NCI-H1436 (cell line): ENCODE measurements at places on chromosomes 12 and 14.

GRCh38 chr12:65529771-65530435 is 251.4 kb downstream of the MSRB3 start:
- no peak for DNase-seq

- DNase-seq, result no peak
These were observed 11.2 kb upstream of the GNPNAT1 start for GRCh38 chr14:52802597-52802996.

DNA sequence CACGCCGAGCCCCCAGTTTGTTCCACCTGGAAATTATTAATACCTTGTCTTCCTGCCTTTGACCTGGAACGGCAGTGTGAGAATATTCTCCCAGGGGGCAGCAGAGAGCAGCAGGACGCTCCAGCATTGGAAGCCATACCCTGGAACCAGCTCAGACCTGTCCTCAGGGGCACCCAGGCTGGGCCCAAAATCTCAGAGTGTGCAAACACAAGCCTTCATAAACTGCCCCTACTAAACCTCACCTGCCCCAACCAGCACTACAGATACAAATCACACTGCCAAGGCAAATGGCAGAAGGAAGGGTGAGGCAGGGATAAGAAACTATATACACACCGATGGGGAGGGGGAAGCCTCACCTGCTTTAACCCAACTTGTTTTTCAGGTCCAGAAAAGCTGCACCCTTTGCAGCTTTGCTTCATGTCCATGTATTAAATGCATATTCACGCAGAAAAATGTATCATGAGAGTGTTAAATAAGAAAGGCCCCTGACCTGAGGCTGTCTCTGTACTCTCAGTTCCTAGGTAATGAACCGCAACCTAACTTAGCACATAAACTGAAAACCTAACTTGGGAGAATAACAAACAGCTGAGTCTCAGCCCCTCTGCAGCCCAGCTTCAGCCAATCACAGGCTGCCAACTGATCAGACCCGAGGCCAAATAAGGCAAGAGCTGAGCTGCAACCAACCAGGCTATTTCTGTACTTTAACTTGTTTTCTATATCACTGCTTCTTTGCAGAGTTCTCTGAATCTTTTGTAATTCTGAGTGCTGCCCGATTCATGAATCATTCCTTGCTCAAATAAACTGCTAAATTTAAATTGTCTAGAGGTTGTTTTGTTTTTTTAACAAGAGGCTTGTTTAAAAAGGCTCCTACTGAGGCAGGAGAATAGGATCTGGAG is 130.1 kb downstream of the SPTSSA start:
- DNase-seq, result peak; percentile 36

DNA sequence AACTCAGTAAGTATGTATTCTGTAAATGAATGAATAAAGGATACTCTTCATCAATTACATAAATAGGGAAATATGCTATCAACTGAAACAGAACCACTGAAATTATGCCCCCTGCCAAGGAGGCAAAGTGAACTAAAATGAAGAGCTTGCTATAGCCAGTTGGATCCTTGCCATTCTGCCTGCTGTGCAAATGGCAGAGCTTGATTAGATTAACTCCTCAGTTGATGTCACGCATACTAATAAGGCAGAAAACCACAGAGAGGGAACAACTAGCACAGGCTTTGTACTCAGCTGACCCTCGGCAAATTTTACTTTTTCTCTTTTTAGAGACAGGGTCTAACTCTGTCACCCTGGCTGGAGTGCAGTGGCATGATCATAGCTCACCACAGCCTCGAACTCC is 36.7 kb upstream of the FERMT2 start:
- DNase-seq, result no peak

DNA sequence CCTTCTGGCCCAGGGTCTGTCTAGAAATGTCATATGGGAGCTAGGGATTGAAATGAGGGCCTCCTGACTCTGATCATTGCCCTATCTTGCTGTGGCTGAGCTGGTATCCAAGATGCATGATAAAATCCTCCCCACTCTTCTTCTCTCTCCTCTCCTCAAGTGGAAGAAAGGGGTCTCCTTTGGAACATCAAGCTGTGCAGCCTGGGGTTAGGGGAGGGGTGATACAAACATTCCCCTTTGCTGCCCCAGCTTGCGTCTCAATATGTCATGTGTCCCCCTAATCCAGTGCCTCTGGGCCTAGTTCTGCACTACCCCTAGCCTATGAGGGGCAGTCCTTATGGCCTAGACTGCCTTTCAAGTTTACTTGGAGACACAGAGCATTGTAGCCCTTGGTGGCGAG is 8.5 kb downstream of the RDH16 start:
- DNase-seq, result no peak

- DNase-seq, result peak; percentile 74
These were observed 55.0 kb downstream of the PHETA1 start for GRCh38 chr12:111313833-111314259.

DNA sequence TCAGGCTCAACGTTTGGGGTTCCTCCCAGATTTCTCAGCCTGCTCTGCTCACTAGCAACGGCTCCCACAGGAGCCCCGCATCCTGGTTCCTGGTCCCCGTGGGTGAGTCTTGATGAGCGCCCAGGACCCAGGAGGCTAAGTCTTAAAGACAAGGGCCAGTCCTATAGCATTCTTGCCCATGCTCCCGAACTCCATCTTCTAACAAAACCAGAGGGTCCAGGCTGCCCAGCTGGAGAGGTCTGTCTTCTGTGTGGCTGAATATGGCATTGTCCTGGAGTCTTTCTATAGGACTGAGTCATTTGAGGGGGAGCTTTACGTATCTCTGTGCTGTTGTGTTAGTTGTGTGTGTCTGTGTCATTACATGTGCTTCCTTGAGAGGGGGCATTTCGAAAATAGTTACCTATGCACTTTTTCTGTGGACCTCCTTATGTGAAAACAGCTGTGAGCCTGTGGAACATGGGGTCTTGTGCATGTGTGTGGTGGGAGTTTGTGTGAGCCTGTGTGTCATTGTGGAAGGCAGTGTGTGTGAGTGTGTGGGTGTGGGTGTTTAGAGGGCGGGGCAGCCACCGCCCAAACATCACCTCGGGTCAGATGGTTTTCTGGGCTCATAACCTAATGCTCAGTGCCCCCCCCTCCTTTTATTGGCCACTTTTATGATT is 9.1 kb upstream of the TBX5 start:
- no peak for DNase-seq

- DNase-seq, result no peak
These were observed 26.3 kb upstream of the FOS start for GRCh38 chr14:75252254-75252837.

DNA sequence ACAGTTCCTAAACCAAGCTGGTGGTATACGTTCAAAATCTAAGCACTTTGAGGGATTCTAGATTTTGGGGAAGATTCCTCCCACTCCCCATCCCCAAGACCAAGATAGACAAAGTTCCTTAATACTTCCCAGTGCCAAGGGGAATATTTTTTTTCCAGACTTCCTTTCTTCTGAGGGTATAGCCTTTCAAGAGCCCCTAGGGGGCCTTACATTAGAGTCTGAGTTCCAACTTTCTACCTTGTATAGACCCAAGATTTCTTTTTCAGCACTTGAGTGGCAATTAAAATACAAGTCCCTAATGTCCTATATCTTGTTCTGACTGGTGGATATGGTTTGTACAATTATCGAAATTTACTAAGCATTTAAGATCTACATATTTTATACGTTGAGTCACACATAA is 28.7 kb upstream of the SOS2 start:
- DNase-seq, result no peak

DNA sequence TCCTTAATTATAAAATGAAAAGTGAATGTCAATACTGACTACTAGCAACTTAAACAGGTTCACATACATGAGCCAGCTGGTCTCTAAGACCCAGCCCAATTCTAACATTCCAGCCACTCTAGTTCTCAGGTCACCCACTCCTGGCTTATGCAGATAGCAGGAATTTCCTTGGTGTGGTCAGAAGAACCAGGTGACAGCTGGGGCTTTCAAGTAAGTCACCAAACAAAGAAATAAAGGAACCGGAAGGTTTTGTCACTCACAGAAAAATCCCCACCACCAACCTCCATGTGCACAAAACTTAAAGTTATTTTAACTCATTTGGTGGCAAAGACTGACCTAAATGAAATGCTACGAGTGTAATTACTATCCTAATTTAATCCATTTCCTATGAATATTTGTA is 129.6 kb upstream of the CDKN3 start:
- no peak for DNase-seq

DNA sequence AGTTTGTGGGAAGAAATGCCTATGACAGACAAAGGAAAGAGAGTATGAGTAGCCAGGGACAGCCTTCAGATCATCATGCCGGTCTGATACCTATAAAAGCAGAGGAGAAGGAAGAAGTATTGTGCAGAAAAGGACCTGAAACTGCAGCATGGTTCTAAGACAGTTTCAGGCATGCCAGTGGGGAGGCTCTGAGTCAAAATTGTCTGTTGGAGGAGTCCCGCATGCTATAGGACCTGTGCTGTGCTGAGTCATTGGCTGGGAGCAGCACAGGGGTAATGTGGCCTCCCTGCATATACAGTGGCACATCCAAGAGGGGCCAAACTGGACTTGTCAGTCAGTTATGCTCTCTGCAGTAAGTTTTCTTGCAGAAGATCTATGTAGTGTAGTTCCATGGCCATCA is 40.7 kb downstream of the NEUROD4 start:
- no peak for DNase-seq

DNA sequence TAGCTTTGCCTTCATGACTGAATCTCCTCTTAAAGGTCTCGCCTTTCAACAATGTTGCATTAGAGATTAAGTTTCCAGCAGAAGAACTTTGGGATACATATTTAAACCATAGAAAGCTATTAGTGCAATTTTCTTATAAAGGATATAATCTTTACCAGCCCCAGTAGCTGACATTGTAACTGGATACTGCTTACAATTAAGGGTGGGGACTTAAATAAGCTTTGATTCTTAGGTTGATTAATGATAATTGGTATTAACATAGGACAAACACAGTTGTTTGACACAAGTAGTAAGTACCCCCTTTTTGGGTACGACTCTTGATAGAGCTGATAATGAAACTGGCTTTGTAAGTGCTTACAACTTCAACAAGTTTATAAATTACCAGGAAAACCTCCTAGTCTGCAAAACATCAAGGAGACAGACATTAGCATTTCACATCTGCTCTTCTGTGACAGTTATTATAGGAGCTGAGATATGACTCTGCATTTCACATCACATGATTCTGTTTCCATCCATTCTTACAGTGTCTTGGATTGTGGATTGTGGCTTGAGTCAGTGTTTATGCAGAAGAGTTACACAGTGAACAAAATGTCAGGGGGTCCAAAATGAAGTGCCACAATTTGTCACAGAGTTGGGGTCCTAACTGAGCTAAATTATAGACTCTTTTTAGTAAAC is 249.1 kb upstream of the E2F7 start:
- peak; percentile 10 for DNase-seq

DNA sequence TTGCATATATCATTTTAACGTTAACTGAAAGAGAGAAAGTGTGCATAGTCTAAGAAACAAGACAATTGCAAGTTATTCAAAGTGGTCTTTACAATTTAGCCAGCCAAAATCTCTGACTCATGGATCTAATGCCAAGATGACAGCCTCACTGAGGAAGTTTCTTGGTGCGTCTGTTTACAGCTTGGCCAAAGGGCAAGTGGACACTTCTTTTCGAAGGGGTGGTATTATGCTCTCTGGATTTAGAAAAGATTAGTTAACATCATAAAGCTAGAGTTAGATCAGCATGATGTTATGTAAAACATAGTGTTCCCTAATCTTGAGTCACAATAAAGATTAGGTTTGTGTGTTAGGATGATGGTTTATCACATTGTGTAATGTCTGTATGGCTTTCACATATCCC is 51.5 kb upstream of the SLC2A13 start:
- DNase-seq, result no peak

DNA sequence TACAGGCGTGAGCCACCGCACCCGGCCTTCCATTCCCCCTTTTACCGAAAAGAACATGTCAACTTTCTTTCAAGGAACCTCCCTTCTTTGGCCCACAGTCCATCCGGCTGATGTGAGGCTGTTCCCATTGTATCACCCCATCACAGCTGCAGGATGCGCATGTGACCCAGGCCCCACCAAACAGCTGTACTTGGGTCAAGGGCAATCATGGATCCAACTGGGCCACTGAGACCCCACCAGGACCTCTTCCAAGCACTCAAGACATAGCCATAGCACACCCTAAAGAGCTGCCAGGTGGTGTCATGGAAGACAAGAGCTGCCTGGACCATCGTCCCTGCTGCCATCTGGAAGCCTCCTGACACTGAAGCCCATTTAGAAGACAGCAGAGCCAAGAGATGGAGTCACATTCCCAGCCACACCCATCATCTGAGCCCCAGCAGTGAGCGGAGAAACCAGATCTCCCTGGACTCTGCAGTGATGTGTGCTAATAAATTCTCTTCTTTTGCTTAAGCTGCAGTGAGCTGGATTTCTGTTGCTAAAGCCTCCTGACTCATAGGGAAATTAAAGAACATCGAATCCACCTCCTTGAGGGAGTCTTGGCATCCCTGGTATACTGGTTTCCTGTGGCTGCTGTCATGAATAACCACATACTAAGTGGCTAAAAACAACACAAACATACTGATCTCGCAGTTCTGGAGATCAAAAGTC is 105.6 kb downstream of the KSR2 start:
- DNase-seq, result no peak

DNA sequence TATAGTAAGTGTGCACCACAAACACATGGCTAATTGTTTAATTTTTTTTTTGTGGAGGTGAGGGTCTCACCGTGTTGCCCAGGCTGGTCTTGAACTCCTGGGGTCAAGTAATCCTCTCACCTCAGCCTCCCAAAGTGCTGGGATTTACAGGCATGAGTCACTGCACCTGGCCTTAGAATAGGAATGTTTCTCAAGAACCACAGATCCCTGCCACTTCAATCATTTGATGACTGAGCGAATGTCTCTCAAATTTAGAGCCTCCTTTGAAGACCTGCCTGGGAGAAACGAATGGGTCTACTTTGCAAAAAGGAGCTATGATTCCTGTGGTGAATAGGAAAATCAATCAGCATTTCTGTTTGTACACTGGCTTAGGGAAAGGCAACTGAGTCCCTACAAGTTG is 33.5 kb upstream of the CHST11 start:
- no peak for DNase-seq

DNA sequence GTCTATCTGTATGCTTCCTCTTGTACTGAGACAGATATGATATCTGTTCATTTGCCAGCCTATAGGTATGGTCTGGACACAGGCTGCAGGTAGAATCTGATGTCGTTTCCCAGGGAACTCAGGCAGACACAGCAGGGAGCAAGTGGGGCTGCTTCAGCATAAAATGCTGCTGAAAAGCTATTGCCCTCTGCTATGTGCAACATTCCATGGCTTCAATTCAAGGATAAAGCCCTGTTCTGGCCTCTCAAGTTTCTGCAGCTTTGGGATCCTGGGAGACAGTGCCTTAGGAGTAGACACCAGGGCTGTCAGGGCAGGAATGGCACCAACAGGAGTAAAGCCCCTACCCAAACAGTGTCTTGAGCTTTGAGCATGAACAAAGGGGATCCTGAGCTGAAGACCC is 173.5 kb downstream of the SLC41A2 start:
- no peak for DNase-seq

DNA sequence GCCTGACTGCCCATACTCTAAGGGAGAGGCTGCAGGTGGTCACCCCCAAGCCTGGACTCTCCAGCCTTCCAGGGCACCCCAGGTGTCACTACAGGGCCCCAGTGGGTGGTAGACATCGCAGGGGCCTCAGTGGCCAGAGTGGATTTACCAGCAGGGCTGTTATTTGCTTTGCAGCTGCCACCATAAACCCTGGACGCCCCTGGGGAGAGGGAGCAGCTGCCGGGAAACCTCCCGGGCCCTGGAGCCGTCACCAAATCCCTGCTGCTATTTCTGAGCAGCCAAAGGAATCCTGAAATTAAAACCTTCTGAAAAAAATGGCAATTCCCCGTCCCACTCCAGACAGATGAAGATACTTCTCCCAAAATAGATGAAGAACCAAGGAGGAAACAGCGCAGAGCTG is 13.9 kb downstream of the TMEM119 start:
- no peak for DNase-seq
